ENCODE measurements at places on chromosomes 6 and 20. TPM values are rescaled to one million over a fixed set of nuclear protein-coding genes. Genes with fewer than 3 reads are reported as not detected.

KIF6 gene
- total RNA-seq, result not detected

- no peaks in the 10 kb centered on the region for H3K4me1 ChIP-seq
- no peak for DNase-seq
- no peak overlapping the region for H3K4me3 ChIP-seq
- no peaks in the 10 kb centered on the region for H3K27me3 ChIP-seq
- H3K36me3 ChIP-seq, result no peaks in the 10 kb centered on the region
These were observed 198.5 kb downstream of the TTLL2 start for GRCh38 chr6:167523426-167523825.

GTSF1L gene
- not detected for total RNA-seq

PHACTR3 gene
- total RNA-seq, result 14.9 TPM

PCSK2 gene
- 0.80 TPM for total RNA-seq

DNA sequence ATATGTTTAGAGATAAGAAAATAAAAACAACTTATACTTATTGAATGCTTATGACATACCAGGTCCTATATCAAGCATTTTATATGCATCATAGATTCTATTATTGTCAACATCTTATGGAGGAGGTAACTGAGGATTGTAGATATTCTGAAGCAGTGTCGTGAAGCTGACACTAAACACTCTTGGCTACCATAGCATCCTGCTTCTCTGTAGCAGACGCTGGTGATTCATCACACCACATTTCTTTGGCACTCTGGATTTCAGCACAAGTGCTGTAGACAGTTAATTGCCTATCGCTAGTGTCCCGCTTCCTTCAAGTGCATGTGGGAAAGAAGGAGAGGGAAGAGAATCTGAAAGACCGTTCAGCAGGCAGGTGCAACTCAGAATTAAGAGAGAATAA is 317.1 kb downstream of the PLCB1 start:
- no peaks in the 10 kb centered on the region for H3K4me1 ChIP-seq
- no peak overlapping the region for H3K4me3 ChIP-seq
- DNase-seq, result no peak

PTCHD4 gene
- total RNA-seq, result not detected

Measured in Peyer's patch (tissue), 4 donors.